ENCODE measurements at places on chromosomes 3 and 15. TPM values are rescaled to one million over a fixed set of nuclear protein-coding genes. Genes with fewer than 3 reads are reported as not detected.
A peak's percentile ranks its signal among the peaks of the same experiment; 100 is the strongest.

GRCh38 chr3:72384602-72385001 is 463.6 kb downstream of the SHQ1 start:
- H3K4me1 ChIP-seq, result peaks cover 36% of the 10 kb centered on the region
- H3K27ac ChIP-seq, result no peak overlapping the region
- H3K27me3 ChIP-seq, result no peaks in the 10 kb centered on the region
- no peak for DNase-seq
- H3K4me3 ChIP-seq, result no peak overlapping the region
- H3K36me3 ChIP-seq, result no peaks in the 10 kb centered on the region

- H3K4me1 ChIP-seq, result no peaks in the 10 kb centered on the region
- no peak overlapping the region for H3K4me3 ChIP-seq
- peak overlapping the region; percentile 53 for H3K27ac ChIP-seq
- H3K27me3 ChIP-seq, result no peaks in the 10 kb centered on the region
- DNase-seq, result no peak
Measured at GRCh38 chr15:81024265-81024872, 23.6 kb downstream of the TLNRD1 start.

GRCh38 chr3:115251509-115251908 is 104.4 kb upstream of the ZBTB20 start:
- H3K36me3 ChIP-seq, result no peaks in the 10 kb centered on the region
- no peaks in the 10 kb centered on the region for H3K4me1 ChIP-seq
- no peak overlapping the region for H3K27ac ChIP-seq
- H3K4me3 ChIP-seq, result no peak overlapping the region
- no peak for DNase-seq

DNA sequence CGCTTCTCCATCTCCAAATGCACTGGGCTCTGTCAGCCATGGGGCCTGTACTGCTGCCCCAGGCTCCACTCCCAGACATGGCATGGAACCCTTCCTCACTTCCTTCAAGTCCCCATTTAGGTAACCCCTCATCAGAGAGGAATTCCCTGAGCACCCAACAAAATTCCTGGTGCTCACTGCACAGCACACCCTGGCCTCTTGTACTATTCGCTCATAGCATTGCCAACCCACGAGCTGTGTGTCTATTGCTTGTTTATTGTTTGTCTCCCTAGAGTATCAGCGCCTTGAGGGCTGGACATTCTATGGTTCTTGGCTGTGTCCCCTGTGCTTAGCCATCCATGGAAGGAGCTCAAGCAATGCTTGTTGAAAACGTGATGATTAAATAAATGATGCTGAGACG is 46.1 kb upstream of the SLCO2A1 start:
- H3K27me3 ChIP-seq, result no peaks in the 10 kb centered on the region
- H3K4me1 ChIP-seq, result no peaks in the 10 kb centered on the region
- H3K36me3 ChIP-seq, result no peaks in the 10 kb centered on the region
- no peak for DNase-seq
- H3K4me3 ChIP-seq, result no peak overlapping the region

DNA sequence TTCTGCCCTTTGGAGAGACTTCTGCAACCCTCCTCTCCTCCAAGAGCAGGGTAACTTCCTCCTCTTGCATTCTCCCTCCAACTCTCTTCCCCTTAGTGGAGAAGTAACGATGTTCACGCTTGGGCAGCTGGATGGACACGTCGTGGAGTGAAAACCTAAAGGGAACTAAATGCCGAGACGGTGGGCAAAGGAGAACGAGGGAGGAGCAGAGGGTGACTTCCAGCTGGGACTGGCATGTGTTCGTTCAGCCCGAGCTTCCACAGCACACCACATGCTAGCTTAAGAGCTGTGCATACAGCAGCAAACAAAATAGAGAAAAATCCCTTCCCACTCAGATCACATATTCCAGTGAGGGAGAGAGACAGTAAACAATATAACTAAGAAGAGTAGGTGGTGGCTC is 179.8 kb downstream of the SLCO3A1 start:
- no peaks in the 10 kb centered on the region for H3K27me3 ChIP-seq
- H3K36me3 ChIP-seq, result no peaks in the 10 kb centered on the region
- peaks cover 9% of the 10 kb centered on the region for H3K4me1 ChIP-seq
- no peak for DNase-seq
- no peak overlapping the region for H3K4me3 ChIP-seq

DNA sequence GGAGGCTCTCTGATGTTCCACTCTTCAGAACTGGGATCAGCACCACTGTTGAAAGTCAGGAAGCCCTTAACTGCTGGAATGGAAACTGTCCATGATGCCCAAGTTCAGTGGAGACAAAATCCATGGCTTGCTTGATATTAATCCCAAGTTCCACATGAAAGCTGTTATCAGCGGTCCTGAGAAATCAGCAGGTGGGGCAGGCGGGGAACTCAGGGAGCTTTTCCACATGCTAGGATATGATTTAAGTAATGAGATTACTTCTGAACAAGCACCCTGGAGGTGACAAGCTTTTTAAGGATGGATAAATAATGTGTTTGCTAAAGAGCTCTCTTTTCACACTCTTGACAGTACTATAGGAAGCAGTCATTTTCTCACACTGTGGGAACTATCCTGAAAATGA is 82.9 kb downstream of the CYP19A1 start:
- no peaks in the 10 kb centered on the region for H3K27me3 ChIP-seq
- H3K27ac ChIP-seq, result no peak overlapping the region
- no peaks in the 10 kb centered on the region for H3K36me3 ChIP-seq
- H3K4me3 ChIP-seq, result no peak overlapping the region

DNA sequence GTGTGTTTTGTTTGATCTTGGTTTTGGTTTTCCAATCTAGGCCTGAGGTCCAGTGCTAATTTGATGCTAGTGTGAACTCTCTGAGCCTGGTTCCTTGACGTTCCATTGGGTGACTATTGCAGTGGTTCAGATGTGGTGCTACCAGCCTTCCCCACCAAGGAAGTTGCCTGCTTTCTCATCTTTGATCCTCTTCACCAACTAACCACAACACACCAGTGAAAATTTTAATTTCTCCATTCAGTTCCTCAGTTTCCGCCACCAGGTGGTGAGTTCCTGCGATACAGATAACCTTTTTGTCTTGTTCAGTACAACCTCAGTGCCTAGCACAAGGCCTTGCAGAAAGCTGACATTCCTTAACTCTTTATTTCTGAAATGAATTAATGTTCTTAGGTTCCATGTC is 337.4 kb upstream of the TPRG1 start:
- no peaks in the 10 kb centered on the region for H3K27me3 ChIP-seq
- no peak for DNase-seq
- H3K4me3 ChIP-seq, result no peak overlapping the region
- H3K27ac ChIP-seq, result no peak overlapping the region
- H3K36me3 ChIP-seq, result no peaks in the 10 kb centered on the region

DNA sequence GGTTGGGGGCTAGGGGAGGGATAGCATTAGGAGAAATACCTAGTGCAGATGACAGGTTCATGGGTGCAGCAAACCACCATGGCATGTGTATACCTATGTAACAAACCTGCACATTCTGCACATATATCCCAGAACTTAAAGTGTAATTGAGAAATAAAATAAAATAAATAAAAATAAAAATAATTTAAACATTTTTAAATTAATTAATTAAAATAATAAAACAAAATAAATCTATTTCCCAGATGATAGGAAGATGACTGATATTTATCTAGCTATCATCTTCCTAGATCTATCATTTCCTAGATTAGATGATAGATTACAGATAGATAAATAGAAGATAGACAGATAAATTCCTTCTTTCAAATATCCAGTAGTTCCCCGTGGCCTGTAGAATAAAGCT is 137.3 kb downstream of the OCA2 start:
- DNase-seq, result no peak
- no peaks in the 10 kb centered on the region for H3K36me3 ChIP-seq
- no peak overlapping the region for H3K27ac ChIP-seq
- no peaks in the 10 kb centered on the region for H3K27me3 ChIP-seq
- H3K4me1 ChIP-seq, result no peaks in the 10 kb centered on the region

DNA sequence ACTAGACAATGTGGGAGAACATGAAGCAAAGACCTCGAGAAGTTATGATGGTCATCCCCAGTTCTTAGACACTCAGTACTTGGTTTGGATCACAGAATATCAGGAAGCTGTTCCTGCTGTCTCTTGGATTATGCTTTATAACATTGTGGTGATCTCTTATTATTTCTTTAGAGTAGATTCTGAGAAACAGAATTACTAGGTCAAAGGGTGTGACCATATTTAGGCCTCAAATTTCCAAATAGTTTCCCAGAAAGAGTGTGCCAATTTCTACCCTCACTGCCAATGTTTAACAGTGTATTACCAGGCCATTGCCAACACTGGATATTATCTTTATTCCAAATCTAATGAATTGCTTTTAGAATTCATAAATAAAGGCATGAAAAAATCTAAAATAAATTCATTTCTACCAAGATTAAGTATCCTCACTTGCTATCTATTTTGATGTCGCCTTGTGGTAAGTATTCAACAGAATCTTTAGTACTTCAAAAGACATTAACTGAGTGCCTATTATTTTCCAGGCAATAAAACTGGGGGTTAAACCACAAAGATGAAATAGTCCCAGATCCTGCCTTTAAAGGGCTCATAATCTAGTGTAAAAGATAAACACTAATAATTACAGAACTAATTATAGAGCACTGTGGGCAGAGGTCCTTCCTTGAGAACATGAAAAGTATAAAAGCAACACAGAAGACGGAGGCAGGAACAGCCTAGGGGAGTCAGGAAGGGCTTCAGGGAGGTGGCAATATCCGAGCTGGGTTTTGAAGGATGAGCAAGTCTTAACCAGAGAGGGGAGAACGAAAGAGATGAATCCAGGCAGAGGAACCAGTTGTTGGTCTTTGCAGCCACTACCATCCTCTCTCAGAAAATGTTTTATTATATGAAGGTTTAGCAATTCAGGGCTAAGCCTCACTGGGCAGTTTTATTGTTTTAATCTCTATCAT is 86.8 kb downstream of the IGF2BP2 start:
- H3K36me3 ChIP-seq, result no peaks in the 10 kb centered on the region
- peaks cover 7% of the 10 kb centered on the region for H3K4me1 ChIP-seq
- H3K27ac ChIP-seq, result no peak overlapping the region
- no peak for DNase-seq
- no peaks in the 10 kb centered on the region for H3K27me3 ChIP-seq
- H3K4me3 ChIP-seq, result no peak overlapping the region

DNA sequence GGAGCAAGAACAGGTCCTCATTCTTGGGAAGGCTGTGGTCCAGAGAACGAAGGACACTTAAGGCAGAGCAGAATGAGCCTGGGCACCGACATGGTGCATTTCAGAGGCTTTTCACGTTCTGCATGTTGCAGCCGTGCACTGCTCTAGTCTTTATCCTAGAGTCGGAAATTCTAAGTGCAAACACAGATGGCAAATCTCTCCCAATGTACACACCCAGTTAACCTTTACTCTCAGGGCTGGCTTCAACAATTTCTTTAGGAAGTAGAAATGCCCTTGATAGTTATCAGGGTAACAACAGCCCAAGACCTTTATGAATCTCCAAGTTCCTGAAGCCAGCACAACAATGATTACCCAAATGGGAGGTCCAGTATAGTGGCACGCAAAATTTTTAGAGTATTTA is 39.1 kb upstream of the LRTM1 start:
- no peak for DNase-seq
- no peaks in the 10 kb centered on the region for H3K27me3 ChIP-seq
- H3K36me3 ChIP-seq, result no peaks in the 10 kb centered on the region
- H3K4me1 ChIP-seq, result peaks cover 15% of the 10 kb centered on the region
- H3K27ac ChIP-seq, result no peak overlapping the region

DNA sequence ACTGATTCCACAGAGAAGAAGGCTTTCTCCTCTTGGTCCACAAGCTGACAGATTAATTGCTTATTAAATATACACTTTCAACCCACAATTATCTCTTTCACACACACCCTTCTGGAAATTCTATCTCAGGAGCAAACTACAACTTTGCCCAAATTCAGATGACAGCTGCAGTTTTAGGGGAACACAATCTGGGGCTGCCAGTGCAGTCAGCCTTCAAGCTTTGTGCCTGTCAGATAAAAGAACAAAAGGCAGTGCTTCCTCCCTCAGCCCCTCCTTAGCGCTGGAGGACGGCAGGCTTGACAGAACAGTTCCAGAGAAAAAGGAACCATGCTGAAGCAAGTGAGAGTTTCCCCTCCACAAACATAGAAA is 99.6 kb downstream of the TMCC1 start:
- H3K4me3 ChIP-seq, result no peak overlapping the region
- no peak overlapping the region for H3K27ac ChIP-seq
- no peak for DNase-seq
- H3K4me1 ChIP-seq, result peaks cover 23% of the 10 kb centered on the region
- no peaks in the 10 kb centered on the region for H3K27me3 ChIP-seq

GRCh38 chr3:4986175-4986781 is 7.0 kb downstream of the BHLHE40 start:
- H3K4me3 ChIP-seq, result peak overlapping the region; percentile 38
- no peaks in the 10 kb centered on the region for H3K27me3 ChIP-seq
- H3K36me3 ChIP-seq, result no peaks in the 10 kb centered on the region
- no peak for DNase-seq

DNA sequence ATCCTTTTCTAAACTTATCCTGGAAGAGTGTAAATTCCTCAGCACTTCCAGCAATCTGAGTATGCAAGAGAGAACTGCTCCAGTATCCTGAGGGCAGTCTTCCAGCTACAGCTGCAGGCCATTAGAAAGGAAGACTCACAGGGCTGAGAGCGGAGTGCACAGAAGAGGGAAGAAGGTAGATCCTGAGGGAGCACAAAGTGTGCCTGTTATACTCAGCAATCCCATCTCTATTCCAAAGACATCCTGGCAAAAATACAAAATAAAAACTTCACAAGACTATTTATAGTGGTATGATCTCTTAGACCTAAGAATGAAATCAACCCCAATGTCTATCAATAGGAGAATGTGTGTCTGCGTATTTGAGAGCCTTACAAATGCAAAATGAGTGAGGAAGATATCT is 292.0 kb downstream of the ZIC1 start:
- H3K4me3 ChIP-seq, result no peak overlapping the region
- H3K36me3 ChIP-seq, result no peaks in the 10 kb centered on the region
- H3K27me3 ChIP-seq, result no peaks in the 10 kb centered on the region
- H3K4me1 ChIP-seq, result no peaks in the 10 kb centered on the region
- no peak for DNase-seq

DNA sequence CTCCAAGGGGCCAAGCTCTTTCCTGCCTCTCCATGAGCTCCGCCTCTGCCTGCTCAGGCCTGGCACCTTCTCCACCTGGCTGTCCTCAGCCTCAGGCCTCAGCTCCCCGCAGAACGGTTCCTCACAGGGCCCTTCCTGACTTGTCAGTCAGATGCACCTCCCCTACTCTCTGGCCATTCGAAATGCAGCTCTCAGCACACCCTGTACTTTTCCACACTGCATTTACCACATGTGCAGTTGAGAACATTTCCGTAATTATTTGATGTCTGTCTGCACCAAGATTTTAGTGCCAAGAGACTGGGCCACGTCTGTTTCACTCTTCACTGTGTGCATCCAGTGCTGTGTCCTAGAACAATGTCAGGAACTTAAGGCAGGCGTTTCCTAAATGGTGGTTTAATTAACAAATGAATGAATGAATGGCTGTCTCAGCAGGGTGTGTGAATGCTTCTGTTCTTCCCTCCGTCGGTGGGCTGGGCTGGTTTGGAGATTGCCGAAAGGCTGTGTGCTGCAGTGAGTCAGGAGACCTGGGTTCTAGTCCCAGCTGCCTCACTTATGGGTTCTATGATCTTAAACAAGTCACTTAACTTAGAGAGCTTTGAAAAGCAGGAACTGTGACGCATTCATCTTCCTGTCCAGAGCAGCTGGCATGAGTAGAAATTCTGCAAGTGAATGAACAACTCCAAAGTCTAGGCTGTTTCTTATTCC is 5.4 kb downstream of the MUC4 start:
- H3K27me3 ChIP-seq, result no peaks in the 10 kb centered on the region
- no peak overlapping the region for H3K4me3 ChIP-seq
- no peak for DNase-seq
- H3K4me1 ChIP-seq, result peaks cover 64% of the 10 kb centered on the region
- H3K27ac ChIP-seq, result peak overlapping the region; percentile 87

EFL1 gene
- total RNA-seq, result 57.9 TPM

SOX2 gene
- total RNA-seq, result 0.82 TPM

RPP14 gene
- 18.6 TPM for total RNA-seq

GHSR gene
- not detected for total RNA-seq

ARRDC4 gene
- total RNA-seq, result 188 TPM

FGF12 gene
- 0.55 TPM for total RNA-seq

CCNB2 gene
- 7.5 TPM for total RNA-seq

RAB6B gene
- 2.2 TPM for total RNA-seq

Data from transverse colon (tissue), 4 donors.